Tibial artery (tissue), 4 donors: ENCODE measurements at places on chromosomes 6 and 20.

- no peak overlapping the region for H3K4me3 ChIP-seq
- no peaks in the 10 kb centered on the region for H3K4me1 ChIP-seq
- DNase-seq = no peak
- H3K27ac ChIP-seq = no peak overlapping the region
- no peaks in the 10 kb centered on the region for H3K36me3 ChIP-seq
These were observed 127.6 kb downstream of the TRDN start for GRCh38 chr6:123509112-123509511.

GRCh38 chr6:91141346-91141745 is 554.5 kb upstream of the MAP3K7 start:
- H3K4me1 ChIP-seq = no peaks in the 10 kb centered on the region
- no peaks in the 10 kb centered on the region for H3K27me3 ChIP-seq
- no peaks in the 10 kb centered on the region for H3K36me3 ChIP-seq
- no peak overlapping the region for H3K27ac ChIP-seq

- DNase-seq = no peak
- H3K27ac ChIP-seq = no peak overlapping the region
- H3K4me1 ChIP-seq = peaks cover 5% of the 10 kb centered on the region
- no peak overlapping the region for H3K4me3 ChIP-seq
- no peaks in the 10 kb centered on the region for H3K27me3 ChIP-seq
- H3K36me3 ChIP-seq = no peaks in the 10 kb centered on the region
These were observed 141.5 kb downstream of the LY86 start for GRCh38 chr6:6729971-6730370.

DNA sequence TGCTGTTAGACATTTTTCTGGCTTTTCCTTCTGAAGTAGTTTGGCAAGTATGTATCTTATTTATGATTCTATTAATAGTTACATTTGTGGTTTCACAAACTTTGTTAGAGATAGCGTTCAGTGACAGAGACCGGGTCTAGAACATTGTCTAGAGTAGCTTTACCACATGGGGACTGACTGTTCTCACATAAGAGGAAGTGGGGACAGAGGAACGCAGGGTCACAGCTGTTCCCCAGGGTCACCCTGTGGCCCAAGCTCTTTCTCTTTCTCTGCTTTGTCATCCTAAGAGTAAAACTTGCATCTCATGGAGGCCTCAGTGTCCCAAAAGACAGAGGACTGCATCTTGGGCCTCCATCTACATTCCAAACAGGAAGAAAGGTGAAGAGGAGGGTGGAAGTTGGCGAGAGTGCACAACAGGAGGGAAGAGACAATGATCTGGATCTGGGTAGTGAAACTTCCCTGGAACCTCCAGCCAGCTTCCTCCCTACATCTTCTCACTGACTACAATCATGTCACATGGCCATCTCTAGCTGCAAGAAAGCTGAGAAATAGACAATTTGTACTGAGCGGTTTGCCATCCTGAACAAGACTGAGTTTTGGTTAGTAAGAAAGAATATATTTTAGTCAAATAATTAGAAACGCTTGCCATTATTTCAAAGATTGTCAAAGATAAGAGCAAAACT is 645.8 kb upstream of the ARID1B start:
- H3K4me3 ChIP-seq = no peak overlapping the region
- no peaks in the 10 kb centered on the region for H3K36me3 ChIP-seq
- DNase-seq = no peak
- H3K27ac ChIP-seq = no peak overlapping the region
- H3K4me1 ChIP-seq = no peaks in the 10 kb centered on the region

GRCh38 chr20:16158976-16159286 is 414.3 kb downstream of the KIF16B start:
- H3K27ac ChIP-seq = no peak overlapping the region
- no peaks in the 10 kb centered on the region for H3K4me1 ChIP-seq
- no peaks in the 10 kb centered on the region for H3K27me3 ChIP-seq
- H3K36me3 ChIP-seq = no peaks in the 10 kb centered on the region

- no peak overlapping the region for H3K4me3 ChIP-seq
- H3K27ac ChIP-seq = no peak overlapping the region
- H3K4me1 ChIP-seq = no peaks in the 10 kb centered on the region
- H3K36me3 ChIP-seq = no peaks in the 10 kb centered on the region
- no peaks in the 10 kb centered on the region for H3K27me3 ChIP-seq
These were observed 175.0 kb downstream of the HAO1 start for GRCh38 chr20:7765221-7765620.

DNA sequence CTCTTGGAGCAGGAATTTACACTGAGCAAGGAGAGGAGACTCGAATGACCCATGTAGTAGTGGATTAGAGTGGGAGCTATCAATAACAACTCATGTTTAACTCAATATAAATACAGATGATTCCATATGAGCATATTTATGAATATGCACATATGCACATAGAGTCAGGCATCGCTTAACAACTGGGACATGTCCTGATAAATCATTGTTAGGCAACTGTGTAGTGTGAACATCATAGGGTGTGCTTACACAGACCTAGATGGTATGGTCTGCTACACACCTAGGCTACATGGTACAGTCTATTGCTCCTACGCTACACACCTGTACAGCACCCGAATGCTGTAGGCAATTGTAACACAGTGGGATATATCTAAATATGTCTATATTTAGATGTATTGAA is 75.9 kb upstream of the RALGAPA2 start:
- no peaks in the 10 kb centered on the region for H3K27me3 ChIP-seq
- no peak overlapping the region for H3K4me3 ChIP-seq
- no peaks in the 10 kb centered on the region for H3K4me1 ChIP-seq
- no peak overlapping the region for H3K27ac ChIP-seq
- no peaks in the 10 kb centered on the region for H3K36me3 ChIP-seq

GRCh38 chr6:28349892-28350737 is at the start of gene ZKSCAN3:
Gene ZKSCAN3, plus strand, starts transcription at chr6:28349947. Its CDS starts 9,640 bp downstream, at chr6:28359587.
- no peaks in the 10 kb centered on the region for H3K36me3 ChIP-seq
- peaks cover 18% of the 10 kb centered on the region for H3K4me1 ChIP-seq
- peak; percentile 90 for DNase-seq
- H3K27me3 ChIP-seq = no peaks in the 10 kb centered on the region
- H3K27ac ChIP-seq = peak within 1 kb of the TSS; percentile 70

DNA sequence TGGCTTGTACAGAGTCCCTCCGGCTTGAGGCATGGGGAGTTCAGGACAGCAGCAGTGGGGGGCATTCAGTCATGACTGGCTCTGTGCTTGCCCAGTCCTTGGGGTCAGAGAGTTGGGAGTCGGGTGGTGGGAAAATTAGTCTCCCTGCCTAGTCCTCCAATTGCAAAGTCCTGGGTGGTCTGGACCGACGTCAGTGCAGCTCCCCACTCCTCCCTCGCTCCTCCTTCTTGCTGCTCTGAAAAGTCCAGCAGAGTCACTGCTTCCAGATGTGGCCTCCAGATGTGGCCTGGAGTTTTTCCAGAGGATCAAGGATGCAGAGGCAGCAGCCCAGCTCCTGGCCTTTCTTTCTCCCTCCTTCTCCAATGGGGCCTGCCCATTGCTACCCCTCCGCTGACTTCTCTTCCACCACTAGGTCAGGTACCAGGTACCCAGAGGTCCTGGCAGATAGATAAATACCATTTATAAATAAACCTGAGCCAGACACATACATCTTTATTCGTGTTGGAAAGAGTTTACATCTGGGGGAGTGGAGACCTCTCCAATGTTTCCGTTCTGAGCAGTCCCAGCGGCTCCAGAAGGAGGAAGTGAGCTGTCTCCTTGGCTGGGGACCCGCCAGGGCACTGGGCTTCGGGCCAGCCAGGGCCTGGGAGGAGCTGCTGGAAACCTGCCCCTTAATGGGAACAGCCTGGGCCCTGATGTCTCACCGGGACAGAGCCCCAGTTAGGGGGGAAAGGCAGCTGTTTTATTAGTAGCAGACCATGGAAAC is 49.0 kb upstream of the RNF24 start:
- H3K4me3 ChIP-seq = no peak overlapping the region
- no peaks in the 10 kb centered on the region for H3K36me3 ChIP-seq
- H3K27ac ChIP-seq = peak overlapping the region; percentile 83

DNA sequence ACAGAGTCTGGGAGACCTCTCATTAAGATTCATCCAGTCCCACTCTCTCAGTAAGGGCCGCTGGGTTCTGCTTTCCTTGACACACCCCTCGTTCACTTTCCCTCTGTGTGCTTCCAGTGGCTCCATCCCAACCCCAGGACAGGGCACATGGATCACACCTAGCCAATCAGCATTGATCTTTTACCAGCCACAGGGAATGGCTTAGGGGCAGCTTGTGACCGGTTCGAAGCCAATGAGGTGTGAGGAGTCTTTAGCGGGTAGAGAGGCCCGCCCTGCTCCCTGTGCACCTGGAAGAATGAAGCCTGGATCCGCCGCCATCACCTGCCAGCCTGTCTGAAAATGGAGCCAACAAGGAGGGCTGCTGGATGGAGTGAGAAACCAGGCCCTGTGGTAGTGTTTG is 35.2 kb upstream of the OVOL2 start:
- no peaks in the 10 kb centered on the region for H3K36me3 ChIP-seq
- no peaks in the 10 kb centered on the region for H3K4me1 ChIP-seq
- no peak overlapping the region for H3K4me3 ChIP-seq
- no peak for DNase-seq
- no peak overlapping the region for H3K27ac ChIP-seq

GRCh38 chr20:59782986-59783640 is 150.3 kb downstream of the SYCP2 start:
- H3K27me3 ChIP-seq = peaks cover 7% of the 10 kb centered on the region
- no peak overlapping the region for H3K4me3 ChIP-seq
- no peaks in the 10 kb centered on the region for H3K36me3 ChIP-seq
- peak; percentile 40 for DNase-seq
- H3K4me1 ChIP-seq = no peaks in the 10 kb centered on the region

GRCh38 chr6:168148231-168148849 is 69.3 kb upstream of the FRMD1 start:
- no peak overlapping the region for H3K4me3 ChIP-seq
- H3K4me1 ChIP-seq = no peaks in the 10 kb centered on the region
- no peak overlapping the region for H3K27ac ChIP-seq

GRCh38 chr6:112877134-112878100 is 530.3 kb downstream of the RFPL4B start:
- no peaks in the 10 kb centered on the region for H3K36me3 ChIP-seq
- no peaks in the 10 kb centered on the region for H3K27me3 ChIP-seq
- H3K27ac ChIP-seq = peak overlapping the region; percentile 17
- peaks cover 13% of the 10 kb centered on the region for H3K4me1 ChIP-seq

GRCh38 chr6:113496166-113496565 is 361.0 kb upstream of the MARCKS start:
- H3K36me3 ChIP-seq = no peaks in the 10 kb centered on the region
- no peak overlapping the region for H3K4me3 ChIP-seq
- H3K4me1 ChIP-seq = no peaks in the 10 kb centered on the region
- no peak overlapping the region for H3K27ac ChIP-seq
- DNase-seq = no peak
- H3K27me3 ChIP-seq = no peaks in the 10 kb centered on the region

DNA sequence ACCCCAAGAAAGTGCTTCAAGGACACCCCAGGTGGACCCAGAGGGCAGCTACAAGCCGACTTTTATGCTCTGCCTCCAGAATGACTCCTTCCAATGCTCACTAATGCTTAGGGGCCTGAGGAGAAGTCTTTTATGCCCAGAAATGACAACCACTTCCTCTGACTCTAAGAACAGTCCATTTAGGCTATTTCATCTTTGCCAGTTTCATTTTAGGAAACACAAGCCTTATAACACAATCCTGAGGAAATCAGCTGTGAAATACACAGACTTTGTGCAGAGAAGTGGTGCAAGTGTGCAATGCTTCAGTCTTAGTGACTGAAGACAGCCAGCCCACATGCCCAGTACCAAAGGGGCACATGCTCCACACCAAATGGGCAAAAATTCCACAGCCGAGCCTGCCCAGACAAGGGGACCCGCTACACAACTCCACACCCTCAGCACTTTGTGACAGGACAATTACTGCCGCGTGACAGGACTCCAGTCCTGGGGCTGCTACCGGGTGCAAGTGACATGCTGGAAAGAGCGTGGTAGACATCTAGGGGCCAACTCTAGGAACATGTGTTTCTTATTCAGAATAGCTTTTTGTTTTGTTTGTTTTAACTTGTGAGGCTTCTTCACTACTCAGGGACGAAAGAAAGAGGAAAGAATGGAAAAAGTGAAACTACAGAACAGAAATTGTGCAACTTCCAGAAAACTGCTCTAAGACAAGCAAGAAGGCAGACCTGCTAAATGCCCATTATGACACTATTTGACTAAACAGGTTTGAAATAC is 28.2 kb upstream of the PLAGL1 start:
- peak; percentile 39 for DNase-seq
- H3K4me3 ChIP-seq = peak overlapping the region; percentile 36
- no peaks in the 10 kb centered on the region for H3K36me3 ChIP-seq
- H3K4me1 ChIP-seq = no peaks in the 10 kb centered on the region
- no peaks in the 10 kb centered on the region for H3K27me3 ChIP-seq

DNA sequence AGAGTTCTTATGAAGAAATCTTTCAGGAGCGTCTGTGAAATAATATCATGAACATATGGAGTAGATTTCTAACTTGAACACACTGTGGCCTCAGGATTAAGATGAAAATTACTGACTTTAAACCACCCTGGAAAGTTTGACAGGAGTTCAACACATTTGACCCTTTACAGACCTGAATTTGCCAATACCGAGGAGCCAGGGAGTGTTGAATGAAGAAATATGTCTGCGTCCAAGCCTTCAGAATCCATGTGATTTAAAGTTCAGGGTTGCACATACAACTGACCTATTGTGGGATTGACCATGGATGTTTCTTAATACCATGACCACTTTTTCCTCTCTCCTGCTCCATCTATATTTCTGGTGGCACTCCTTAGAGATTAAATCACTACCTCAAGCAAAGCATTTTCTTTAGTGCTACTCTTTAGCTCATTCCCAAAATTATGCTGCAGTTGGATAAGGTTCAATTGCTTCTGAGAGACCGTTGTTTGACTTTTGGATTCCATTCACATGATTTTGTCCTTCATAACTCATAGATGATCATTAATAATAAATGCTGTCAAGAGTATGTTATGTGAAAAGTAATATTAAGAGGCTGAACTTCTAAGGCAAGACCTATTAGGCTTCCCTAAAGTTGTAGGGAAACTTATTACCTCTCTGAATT is 57.4 kb downstream of the PRL start:
- DNase-seq = no peak
- no peaks in the 10 kb centered on the region for H3K27me3 ChIP-seq
- H3K4me3 ChIP-seq = no peak overlapping the region
- H3K4me1 ChIP-seq = no peaks in the 10 kb centered on the region
- H3K27ac ChIP-seq = no peak overlapping the region
